Activated CD8-positive, alpha-beta T cell treated with anti-CD3 and anti-CD28 coated beads for 36 hours (primary cell): ENCODE measurements at places on chromosomes 3 and 15. TPM values are rescaled to one million over a fixed set of nuclear protein-coding genes. Genes with fewer than 3 reads are reported as not detected.

- peaks cover 5% of the 10 kb centered on the region for H3K4me1 ChIP-seq
- H3K4me3 ChIP-seq: no peak overlapping the region
- no peak overlapping the region for H3K27ac ChIP-seq
- no peak for DNase-seq
Observed at GRCh38 chr3:118886708-118887107, 147.9 kb downstream of the IGSF11 start.

DNA sequence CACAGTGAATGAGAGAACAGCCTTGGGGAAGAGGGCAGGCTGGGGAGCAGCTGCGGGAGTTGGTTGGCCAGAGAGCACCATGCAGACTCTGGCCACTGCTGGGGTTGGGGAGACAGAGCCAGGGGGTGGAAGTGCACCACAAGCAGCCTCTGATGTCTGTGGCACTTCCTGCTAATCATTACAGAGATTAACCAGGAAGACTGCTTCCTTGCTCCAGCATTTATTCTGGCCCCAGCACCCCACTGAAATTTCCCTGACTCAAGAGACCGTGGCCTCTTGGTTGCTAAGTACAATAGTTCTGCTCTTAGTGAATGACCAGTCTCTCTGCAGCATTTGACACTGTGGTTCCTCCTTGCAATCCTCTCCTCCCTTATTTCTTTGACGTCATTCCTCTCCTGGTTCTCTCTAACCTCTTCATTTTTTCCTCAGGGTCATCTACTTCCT is 266.2 kb upstream of the ROPN1 start:
- no peak overlapping the region for H3K4me3 ChIP-seq
- H3K4me1 ChIP-seq: no peaks in the 10 kb centered on the region
- no peaks in the 10 kb centered on the region for H3K36me3 ChIP-seq
- no peak overlapping the region for H3K27ac ChIP-seq
- H3K27me3 ChIP-seq: peaks cover 4% of the 10 kb centered on the region

GRCh38 chr3:73385568-73385967 is 239.2 kb downstream of the PDZRN3 start:
- H3K27ac ChIP-seq: no peak overlapping the region
- H3K36me3 ChIP-seq: no peaks in the 10 kb centered on the region
- H3K4me1 ChIP-seq: no peaks in the 10 kb centered on the region
- no peaks in the 10 kb centered on the region for H3K27me3 ChIP-seq
- no peak for DNase-seq
- H3K4me3 ChIP-seq: no peak overlapping the region

DNA sequence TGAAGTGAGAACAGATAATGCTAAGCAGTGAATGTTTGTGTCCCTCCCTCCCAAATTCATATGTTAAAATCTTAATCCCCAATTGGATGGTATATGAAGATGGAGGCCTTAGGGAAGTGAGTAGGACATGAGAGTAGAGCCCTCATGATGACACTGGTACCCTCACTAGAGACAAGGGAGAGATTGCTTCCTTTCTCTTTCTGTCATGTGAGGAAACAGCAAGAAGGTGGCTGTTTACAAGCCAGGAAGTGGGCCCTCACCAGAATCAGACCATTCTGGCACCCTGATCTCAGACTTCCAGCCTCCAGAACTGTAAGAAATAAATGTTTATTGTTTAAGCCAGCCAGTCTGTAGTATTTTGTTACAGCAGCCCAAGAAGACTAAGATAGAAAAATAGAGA is 209.5 kb downstream of the SATB1 start:
- H3K4me3 ChIP-seq: no peak overlapping the region
- H3K4me1 ChIP-seq: peaks cover 6% of the 10 kb centered on the region
- H3K36me3 ChIP-seq: no peaks in the 10 kb centered on the region
- DNase-seq: no peak
- no peaks in the 10 kb centered on the region for H3K27me3 ChIP-seq

GRCh38 chr3:126085276-126085675 is 1.4 kb upstream of the SLC41A3 start:
- H3K4me1 ChIP-seq: peaks cover 21% of the 10 kb centered on the region
- no peak for DNase-seq
- H3K36me3 ChIP-seq: peaks cover 9% of the 10 kb centered on the region
- H3K27me3 ChIP-seq: no peaks in the 10 kb centered on the region

DNA sequence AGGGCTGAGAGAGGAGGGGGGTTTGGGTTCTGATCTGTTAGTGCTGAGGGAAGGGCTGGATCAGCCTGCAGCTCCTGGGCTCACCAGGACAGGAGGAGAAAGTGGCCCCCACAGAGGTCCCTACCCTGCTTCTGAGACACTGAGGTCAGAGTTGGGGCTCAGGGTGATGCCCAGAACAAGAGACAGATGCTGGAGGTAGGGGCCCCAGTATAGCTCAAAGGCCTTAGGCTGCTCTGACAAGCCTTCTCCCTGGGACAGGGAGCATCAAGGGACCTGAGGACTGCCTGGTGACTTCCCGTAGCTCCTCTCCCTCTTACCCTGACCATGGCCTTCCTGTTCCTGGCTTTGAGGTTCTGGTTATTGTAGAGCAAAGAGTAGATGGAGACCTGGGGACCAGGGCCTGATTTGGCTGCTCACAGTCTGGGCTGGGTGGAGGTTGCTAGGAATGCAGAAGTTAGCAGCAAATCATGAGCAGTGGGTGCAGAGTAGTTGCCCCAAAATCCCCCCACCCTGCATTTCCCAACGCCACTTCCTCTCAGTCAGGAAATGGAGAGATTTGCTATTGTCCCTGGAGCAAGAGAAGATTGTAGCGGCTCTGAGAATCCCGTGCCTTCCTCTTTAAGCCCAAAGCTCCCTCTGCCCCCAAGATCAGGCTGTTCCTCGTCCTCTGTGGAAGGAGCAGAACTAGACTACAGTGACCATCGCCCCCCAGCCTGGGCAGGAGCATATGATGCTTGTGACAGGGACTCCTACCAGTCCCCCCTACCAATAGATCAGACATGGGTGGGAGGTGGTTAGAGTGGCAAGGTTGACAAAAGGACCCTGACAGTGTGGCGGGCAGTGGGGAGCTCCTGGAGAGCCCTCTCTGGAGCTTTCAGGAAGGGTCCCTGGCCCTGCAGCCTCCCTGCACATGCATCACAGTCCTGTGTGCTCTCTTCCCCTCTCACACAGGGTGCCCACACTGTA is 47.4 kb upstream of the SEC22A start:
- H3K4me1 ChIP-seq: no peaks in the 10 kb centered on the region
- no peak for DNase-seq
- H3K36me3 ChIP-seq: peaks cover 36% of the 10 kb centered on the region
- H3K27ac ChIP-seq: no peak overlapping the region
- H3K27me3 ChIP-seq: no peaks in the 10 kb centered on the region
- H3K4me3 ChIP-seq: no peak overlapping the region

DNA sequence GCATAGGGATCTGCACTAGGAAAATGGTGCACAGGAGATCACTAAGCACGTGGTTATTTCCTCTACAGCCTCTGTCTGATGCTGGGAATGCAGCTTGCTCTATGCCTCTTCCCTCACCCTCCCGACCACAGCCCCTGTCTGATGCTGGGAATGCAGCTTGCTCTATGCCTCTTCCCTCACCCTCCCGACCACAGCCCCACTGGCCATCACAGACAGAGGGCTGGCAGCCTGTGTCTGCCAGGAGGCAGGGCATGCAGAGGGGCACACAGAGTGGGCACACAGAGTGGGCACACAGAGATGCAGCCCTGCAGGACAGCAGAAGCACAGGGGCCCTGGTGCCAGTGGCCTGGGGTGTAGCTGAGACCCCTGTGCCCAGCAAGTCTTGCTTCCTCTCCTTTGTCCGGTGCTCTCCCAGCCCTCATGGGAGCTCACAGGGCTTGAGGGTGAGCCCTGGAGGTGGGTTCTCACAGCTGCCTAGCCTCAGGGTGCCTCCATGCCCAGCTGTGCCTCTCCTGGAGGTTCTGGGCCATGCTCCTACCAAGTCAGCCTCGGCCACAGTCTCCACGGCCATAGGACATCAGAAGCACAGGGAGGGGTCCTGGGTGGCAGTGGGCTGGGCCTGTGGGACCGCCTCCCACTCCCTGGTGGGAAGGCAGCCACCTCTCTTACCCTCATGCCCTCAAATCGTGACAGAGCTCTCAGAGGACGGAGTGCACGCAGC is 65.8 kb downstream of the EXOG start:
- no peaks in the 10 kb centered on the region for H3K4me1 ChIP-seq
- H3K27me3 ChIP-seq: no peaks in the 10 kb centered on the region
- DNase-seq: no peak
- H3K4me3 ChIP-seq: no peak overlapping the region
- H3K27ac ChIP-seq: no peak overlapping the region

The PLCH1 gene
- total RNA-seq: 0.32 TPM

The NUP210 gene
- 142 TPM for total RNA-seq
